ENCODE measurements at places on chromosomes 7 and 10. TPM values are rescaled to one million over a fixed set of nuclear protein-coding genes. Genes with fewer than 3 reads are reported as not detected.

DNA sequence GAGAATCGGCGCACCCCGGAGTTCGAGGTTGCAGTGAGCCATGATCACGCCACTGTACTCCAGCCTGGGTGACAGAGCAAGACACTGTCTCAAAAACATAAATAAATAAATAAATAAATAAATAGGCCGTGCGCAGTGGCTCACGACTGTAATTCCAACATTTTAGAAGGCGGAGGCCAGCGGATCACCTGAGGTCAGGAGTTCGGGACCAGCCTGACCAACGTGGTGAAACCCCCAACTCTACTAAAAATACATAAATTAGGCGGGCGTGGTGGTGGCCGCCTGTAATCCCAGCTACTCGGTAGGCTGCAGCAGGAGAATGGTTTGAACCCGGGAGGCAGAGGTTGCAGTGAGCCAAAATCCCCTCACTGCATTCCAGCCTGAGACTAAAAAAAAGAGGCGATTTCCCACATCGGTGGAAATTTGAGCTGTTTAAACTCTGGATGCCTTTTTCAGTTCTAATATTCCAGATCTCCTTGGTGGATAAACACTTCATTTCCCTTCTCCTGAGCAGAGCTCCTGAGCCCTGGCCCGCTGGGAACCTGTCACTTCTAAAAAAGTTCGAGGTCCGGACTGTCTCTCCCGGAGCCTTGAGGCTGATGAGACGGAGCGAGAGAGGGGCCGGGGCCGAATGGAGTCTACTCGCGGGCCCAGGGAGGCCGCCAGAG, 2.0 kb upstream of the NFKB2 start:
- DNase-seq = no peak
- H3K27ac ChIP-seq = peak overlapping the region; percentile 96
- peaks cover 38% of the 10 kb centered on the region for H3K4me1 ChIP-seq
- peaks cover 16% of the 10 kb centered on the region for H3K36me3 ChIP-seq
- no peaks in the 10 kb centered on the region for H3K27me3 ChIP-seq

DNA sequence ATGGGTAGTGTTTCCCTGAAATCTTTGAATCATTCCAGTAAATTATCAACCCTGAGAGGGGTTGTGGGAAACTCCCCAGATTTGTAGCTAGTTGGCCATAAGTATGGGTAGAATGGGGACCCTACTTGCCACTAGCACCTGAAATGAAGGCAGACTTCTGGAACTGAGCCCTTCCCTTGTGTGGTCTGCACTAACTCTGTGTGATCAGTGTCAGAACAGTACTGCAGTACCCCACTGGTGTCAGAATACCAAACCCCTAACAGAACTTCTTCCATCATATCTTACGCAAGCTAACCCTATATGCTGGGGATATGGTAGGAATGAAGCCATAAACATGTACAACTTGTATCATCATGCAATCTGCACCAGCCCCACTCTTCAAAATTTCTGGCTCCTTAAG, 50.8 kb downstream of the ABI1 start:
- H3K27me3 ChIP-seq = no peaks in the 10 kb centered on the region
- peaks cover 8% of the 10 kb centered on the region for H3K36me3 ChIP-seq
- no peak overlapping the region for H3K4me3 ChIP-seq
- no peak for DNase-seq
- no peak overlapping the region for H3K27ac ChIP-seq
- peaks cover 4% of the 10 kb centered on the region for H3K4me1 ChIP-seq

DNA sequence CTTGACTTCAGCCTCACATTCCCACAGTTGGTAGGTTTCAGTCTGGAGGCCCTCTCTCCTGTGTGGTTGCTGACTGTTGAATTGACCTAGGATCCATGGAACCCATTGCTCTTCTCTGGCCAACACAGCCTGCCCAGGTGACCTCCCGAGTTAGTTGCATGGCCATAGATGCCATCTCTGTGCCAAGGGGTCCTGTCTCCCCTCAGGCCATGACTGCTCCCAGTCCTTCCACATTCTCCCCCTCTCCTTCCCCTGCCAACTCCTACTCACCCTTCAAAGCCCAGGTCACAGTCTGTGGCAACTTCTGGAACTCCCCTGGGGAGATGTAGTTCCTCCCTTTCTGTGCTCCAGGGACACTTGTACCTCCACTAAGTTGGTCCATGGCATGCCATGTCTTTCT, 67.3 kb upstream of the GRB10 start:
- no peaks in the 10 kb centered on the region for H3K36me3 ChIP-seq
- H3K4me3 ChIP-seq = no peak overlapping the region
- no peaks in the 10 kb centered on the region for H3K4me1 ChIP-seq
- no peak for DNase-seq
- H3K27me3 ChIP-seq = no peaks in the 10 kb centered on the region
- no peak overlapping the region for H3K27ac ChIP-seq

- no peaks in the 10 kb centered on the region for H3K27me3 ChIP-seq
- no peak overlapping the region for H3K27ac ChIP-seq
- H3K4me1 ChIP-seq = no peaks in the 10 kb centered on the region
- no peaks in the 10 kb centered on the region for H3K36me3 ChIP-seq
- H3K4me3 ChIP-seq = no peak overlapping the region
Measured at GRCh38 chr7:17392846-17393245, 94.4 kb downstream of the AHR start.

GRCh38 chr7:151237244-151238189, 5.2 kb downstream of the CHPF2 start:
- no peak overlapping the region for H3K27ac ChIP-seq
- H3K4me1 ChIP-seq = peaks cover 11% of the 10 kb centered on the region
- peaks cover 80% of the 10 kb centered on the region for H3K36me3 ChIP-seq
- DNase-seq = no peak

- H3K4me3 ChIP-seq = no peak overlapping the region
- no peaks in the 10 kb centered on the region for H3K4me1 ChIP-seq
- no peak overlapping the region for H3K27ac ChIP-seq
Measured at GRCh38 chr7:125661006-125661405, 731.4 kb upstream of the POT1 start.

NYAP1 gene
- 0.54 TPM for total RNA-seq

DNA sequence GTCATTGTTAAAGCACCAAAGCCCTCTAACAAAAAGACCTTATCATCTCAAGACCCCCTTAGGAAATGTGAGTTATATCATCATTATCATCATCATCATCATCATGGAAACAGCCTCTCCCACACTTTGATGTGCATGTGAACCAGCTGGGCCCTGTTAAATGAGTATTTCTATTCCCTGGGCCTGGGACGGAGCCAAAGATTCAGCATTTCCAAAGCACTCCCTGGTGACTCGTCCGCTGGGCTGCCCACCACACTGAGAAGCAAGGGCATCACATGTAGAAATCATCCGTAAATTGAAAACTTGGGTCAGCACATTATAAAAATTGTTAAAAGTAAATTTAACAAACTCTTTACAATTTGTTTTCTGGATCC, 88.6 kb downstream of the PTPRN2 start:
- no peaks in the 10 kb centered on the region for H3K27me3 ChIP-seq
- no peak for DNase-seq
- H3K4me1 ChIP-seq = no peaks in the 10 kb centered on the region
- no peak overlapping the region for H3K4me3 ChIP-seq
- no peak overlapping the region for H3K27ac ChIP-seq

DNA sequence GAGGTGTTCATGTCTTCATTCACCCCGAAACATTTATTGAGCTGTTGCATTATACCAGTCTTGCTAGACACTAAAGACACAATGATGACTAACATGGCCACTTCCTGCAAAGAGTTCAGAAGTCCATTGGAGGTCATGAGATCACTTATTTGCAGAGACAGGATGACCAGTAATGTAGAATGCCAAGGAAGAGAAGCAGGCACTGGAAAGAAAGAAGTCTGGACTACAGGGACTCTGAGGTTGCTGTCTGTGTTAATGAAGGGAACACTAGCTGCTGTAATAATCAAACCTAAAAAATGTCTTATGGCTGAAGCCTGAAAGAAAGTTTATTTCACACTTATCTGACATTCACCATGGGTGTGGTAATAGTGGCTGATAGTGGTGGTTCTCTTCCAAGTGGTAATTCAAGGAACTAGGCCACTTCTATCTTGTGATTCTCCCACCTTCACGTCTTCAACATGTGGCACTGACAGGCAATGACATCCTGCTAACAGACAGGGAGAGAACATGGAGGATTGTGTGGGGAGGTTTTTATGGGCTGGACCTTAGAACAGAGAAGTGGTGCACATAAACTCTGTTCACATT, 89.2 kb upstream of the MKLN1 start:
- no peak overlapping the region for H3K27ac ChIP-seq
- no peak overlapping the region for H3K4me3 ChIP-seq
- peaks cover 14% of the 10 kb centered on the region for H3K4me1 ChIP-seq

PCDH15 gene
- total RNA-seq = 1.0 TPM

- no peaks in the 10 kb centered on the region for H3K36me3 ChIP-seq
- no peak for DNase-seq
- no peak overlapping the region for H3K4me3 ChIP-seq
- no peaks in the 10 kb centered on the region for H3K27me3 ChIP-seq
- no peak overlapping the region for H3K27ac ChIP-seq
Measured at GRCh38 chr10:132305654-132306342, 2.0 kb downstream of the STK32C start.

- H3K27me3 ChIP-seq = no peaks in the 10 kb centered on the region
- DNase-seq = no peak
- no peaks in the 10 kb centered on the region for H3K4me1 ChIP-seq
- no peaks in the 10 kb centered on the region for H3K36me3 ChIP-seq
- no peak overlapping the region for H3K4me3 ChIP-seq
- no peak overlapping the region for H3K27ac ChIP-seq
Measured at GRCh38 chr7:138970446-138970845, 10.7 kb downstream of the KIAA1549 start.

DNA sequence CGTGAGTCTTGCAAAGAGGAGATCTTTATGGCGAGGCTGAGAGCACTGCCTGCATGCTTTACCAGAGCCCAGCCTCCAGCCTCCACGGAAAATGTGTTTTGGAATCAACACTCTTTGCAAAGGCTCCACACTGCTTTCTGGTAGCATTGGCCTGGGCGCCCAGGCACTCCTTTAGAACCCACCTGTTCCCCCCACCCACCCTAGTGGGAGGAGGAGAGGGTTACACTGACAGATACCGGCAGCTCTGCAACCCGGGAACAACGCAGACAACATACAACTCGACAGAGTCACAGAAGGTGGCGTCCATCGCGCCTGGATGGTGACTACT, 5.5 kb upstream of the MNX1 start:
- H3K36me3 ChIP-seq = no peaks in the 10 kb centered on the region
- no peak for DNase-seq
- H3K27ac ChIP-seq = no peak overlapping the region

- no peaks in the 10 kb centered on the region for H3K27me3 ChIP-seq
- peak overlapping the region; percentile 88 for H3K27ac ChIP-seq
- peaks cover 14% of the 10 kb centered on the region for H3K4me1 ChIP-seq
- H3K36me3 ChIP-seq = no peaks in the 10 kb centered on the region
- DNase-seq = peak; percentile 41
- H3K4me3 ChIP-seq = peak overlapping the region; percentile 8
Measured at GRCh38 chr7:47253650-47254080, 328.2 kb downstream of the TNS3 start.

ZP3 gene
- total RNA-seq = 1.1 TPM

DNA sequence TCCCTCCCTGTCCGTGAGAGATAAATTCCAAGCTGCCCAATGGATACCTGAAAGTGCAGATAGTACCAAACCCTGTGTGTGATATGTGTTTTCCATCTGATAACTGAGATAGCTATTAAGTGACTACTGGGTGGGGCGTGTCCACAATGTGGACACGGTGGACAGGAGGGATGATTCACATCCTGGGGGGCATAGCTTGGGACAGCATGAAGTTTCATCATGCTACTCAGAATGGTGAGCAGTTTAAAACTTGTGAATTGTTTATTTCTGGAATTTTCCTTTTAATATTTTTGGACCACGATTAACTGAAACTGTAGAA, 158.6 kb downstream of the CREB5 start:
- H3K4me3 ChIP-seq = no peak overlapping the region
- DNase-seq = no peak
- no peak overlapping the region for H3K27ac ChIP-seq
- H3K4me1 ChIP-seq = no peaks in the 10 kb centered on the region
- no peaks in the 10 kb centered on the region for H3K27me3 ChIP-seq
- no peaks in the 10 kb centered on the region for H3K36me3 ChIP-seq

GRCh38 chr10:74103560-74104258, 46.9 kb downstream of the AP3M1 start:
- no peak for DNase-seq
- H3K36me3 ChIP-seq = peaks cover 99% of the 10 kb centered on the region
- H3K4me1 ChIP-seq = no peaks in the 10 kb centered on the region
- H3K4me3 ChIP-seq = no peak overlapping the region
- no peak overlapping the region for H3K27ac ChIP-seq

- H3K4me1 ChIP-seq = peaks cover 20% of the 10 kb centered on the region
- DNase-seq = peak; percentile 83
- H3K36me3 ChIP-seq = no peaks in the 10 kb centered on the region
- H3K27ac ChIP-seq = peak overlapping the region; percentile 84
- no peaks in the 10 kb centered on the region for H3K27me3 ChIP-seq
Measured at GRCh38 chr10:123997486-123998196, 95.8 kb downstream of the CHST15 start.

DNA sequence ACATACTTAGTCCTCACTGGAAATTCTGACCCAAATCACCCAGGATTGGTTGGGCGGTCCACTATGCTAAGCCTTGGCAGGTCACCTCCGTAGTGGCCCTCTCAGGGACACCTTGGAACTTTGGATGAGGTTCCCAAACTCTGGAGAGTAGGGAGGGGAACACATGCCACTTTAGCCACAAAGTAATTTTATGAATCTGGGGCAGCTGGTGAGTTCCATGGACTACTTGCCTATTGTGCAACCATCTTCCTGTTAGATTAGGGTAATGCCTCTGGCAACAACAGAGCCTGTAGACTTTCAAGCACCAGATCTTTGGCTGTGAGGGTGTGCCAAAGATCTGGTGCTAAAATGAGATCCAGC, 77.7 kb downstream of the ITGB8 start:
- H3K27me3 ChIP-seq = no peaks in the 10 kb centered on the region
- H3K4me3 ChIP-seq = no peak overlapping the region
- DNase-seq = no peak
- H3K4me1 ChIP-seq = peaks cover 11% of the 10 kb centered on the region
- H3K27ac ChIP-seq = peak overlapping the region; percentile 58

- no peaks in the 10 kb centered on the region for H3K36me3 ChIP-seq
- no peak overlapping the region for H3K27ac ChIP-seq
- no peaks in the 10 kb centered on the region for H3K27me3 ChIP-seq
- no peak overlapping the region for H3K4me3 ChIP-seq
- H3K4me1 ChIP-seq = no peaks in the 10 kb centered on the region
Measured at GRCh38 chr10:66218981-66219587, 706.8 kb upstream of the LRRTM3 start.

FAM3C gene
- 65.7 TPM for total RNA-seq

OIT3 gene
- not detected for total RNA-seq

ZNF117 gene
- 30.4 TPM for total RNA-seq
